ENCODE measurements at places on chromosomes 7 and 10.

GRCh38 chr10:89929282-89930026 is 228.1 kb downstream of the KIF20B start:
- H3K27me3 ChIP-seq: no peaks in the 10 kb centered on the region
- H3K4me1 ChIP-seq: no peaks in the 10 kb centered on the region
- H3K4me3 ChIP-seq: no peak overlapping the region
- H3K27ac ChIP-seq: no peak overlapping the region
- H3K36me3 ChIP-seq: no peaks in the 10 kb centered on the region
- DNase-seq: no peak

DNA sequence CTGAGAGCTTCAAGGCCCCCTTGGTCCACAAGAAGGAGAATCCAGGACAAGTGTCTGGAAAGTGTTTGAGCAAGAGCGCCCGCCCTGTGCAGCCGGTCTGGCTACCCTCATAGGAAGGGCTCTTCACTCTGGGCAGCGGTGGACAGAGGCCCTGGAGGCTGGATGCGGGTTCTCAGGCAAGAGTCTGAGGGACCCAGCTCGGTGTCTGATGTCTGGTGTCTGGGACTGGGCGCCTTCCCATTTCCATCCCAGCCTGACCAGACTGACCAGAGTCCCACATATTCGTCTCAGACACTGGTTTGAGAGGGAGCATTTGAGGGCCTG is 59.8 kb downstream of the HK1 start:
- peaks cover 85% of the 10 kb centered on the region for H3K4me1 ChIP-seq
- peak overlapping the region; percentile 35 for H3K4me3 ChIP-seq
- H3K36me3 ChIP-seq: peaks cover 9% of the 10 kb centered on the region
- H3K27me3 ChIP-seq: no peaks in the 10 kb centered on the region

DNA sequence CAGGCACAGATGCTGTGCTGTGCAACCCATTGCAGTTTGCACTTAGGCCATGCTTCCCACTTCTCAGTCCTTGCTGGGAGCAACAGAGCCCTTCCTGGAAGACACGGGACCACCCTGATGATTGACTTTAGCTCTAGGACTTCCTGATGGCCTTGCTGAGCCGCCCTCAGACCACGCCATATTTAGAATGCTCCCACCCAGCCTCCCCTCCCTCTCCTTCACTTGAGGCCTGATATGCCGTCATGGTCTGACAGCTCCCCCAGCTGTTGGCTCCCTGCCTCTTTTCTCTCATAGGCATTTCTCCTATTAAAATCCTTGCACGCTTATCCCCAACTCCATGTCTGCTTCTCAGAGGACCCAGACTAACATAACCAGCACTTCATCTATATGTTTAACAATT is 29.4 kb upstream of the GATAD1 start:
- no peaks in the 10 kb centered on the region for H3K36me3 ChIP-seq
- H3K27ac ChIP-seq: no peak overlapping the region
- H3K27me3 ChIP-seq: no peaks in the 10 kb centered on the region
- no peak overlapping the region for H3K4me3 ChIP-seq
- DNase-seq: peak; percentile 43

DNA sequence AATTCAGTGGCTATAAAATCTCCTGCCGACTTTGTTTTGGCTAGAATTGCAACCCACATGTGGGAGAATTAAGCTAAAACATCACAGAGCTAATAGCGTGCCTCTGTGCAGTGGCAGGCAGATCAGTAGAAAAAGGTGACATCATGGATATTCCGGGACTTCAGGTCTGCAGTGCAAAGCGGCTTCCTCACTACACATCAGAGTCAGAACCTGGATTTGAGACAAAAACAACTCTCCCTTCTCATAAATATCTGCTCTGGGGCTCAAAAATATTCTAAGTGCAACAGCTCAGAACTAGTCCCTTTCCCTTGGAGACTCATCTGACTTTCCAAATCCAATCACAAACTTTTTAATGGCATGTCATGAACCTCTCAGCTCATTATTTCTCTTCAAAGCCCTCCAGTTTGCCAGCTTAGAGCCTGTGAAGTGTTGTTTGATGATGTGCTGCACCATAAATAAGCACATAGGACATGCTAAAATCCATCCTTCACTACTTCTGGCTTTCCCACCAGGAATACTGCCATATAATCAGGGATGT is 337.1 kb downstream of the RNLS start:
- H3K27ac ChIP-seq: no peak overlapping the region
- H3K36me3 ChIP-seq: no peaks in the 10 kb centered on the region
- H3K4me3 ChIP-seq: no peak overlapping the region
- DNase-seq: no peak
- H3K4me1 ChIP-seq: peaks cover 4% of the 10 kb centered on the region

DNA sequence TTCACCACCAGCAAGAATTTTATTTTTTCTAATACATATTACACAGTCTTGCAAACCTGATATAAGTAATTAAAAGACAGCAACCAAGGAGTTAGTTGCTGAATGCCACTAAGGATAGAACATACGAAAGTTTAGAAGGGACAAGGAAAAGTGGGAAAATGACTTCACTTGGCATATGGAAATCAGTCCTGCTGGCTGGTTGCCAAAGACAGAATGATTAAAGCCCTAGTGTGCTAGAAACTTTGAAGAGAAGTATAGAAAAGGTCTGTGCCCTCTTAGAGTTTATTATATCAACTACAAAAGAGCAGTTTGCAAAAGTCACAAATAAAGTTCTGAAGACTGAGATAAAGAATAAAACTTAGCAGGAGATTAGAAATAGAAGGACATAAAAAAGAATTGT is 5.8 kb upstream of the YAE1 start:
- no peak for DNase-seq
- H3K27me3 ChIP-seq: no peaks in the 10 kb centered on the region
- H3K27ac ChIP-seq: no peak overlapping the region
- no peaks in the 10 kb centered on the region for H3K36me3 ChIP-seq

- no peak overlapping the region for H3K4me3 ChIP-seq
- H3K36me3 ChIP-seq: no peaks in the 10 kb centered on the region
- no peaks in the 10 kb centered on the region for H3K27me3 ChIP-seq
Observed at GRCh38 chr7:92650391-92650790, 60.2 kb upstream of the FAM133B start.

- peaks cover 4% of the 10 kb centered on the region for H3K4me1 ChIP-seq
- H3K27me3 ChIP-seq: no peaks in the 10 kb centered on the region
- no peak overlapping the region for H3K27ac ChIP-seq
Observed at GRCh38 chr7:8014399-8014798, 45.8 kb downstream of the GLCCI1 start.

GRCh38 chr10:15360566-15360965 is 10.5 kb downstream of the FAM171A1 start:
- no peak overlapping the region for H3K4me3 ChIP-seq
- H3K27ac ChIP-seq: no peak overlapping the region
- DNase-seq: no peak
- peaks cover 17% of the 10 kb centered on the region for H3K4me1 ChIP-seq
- no peaks in the 10 kb centered on the region for H3K27me3 ChIP-seq

DNA sequence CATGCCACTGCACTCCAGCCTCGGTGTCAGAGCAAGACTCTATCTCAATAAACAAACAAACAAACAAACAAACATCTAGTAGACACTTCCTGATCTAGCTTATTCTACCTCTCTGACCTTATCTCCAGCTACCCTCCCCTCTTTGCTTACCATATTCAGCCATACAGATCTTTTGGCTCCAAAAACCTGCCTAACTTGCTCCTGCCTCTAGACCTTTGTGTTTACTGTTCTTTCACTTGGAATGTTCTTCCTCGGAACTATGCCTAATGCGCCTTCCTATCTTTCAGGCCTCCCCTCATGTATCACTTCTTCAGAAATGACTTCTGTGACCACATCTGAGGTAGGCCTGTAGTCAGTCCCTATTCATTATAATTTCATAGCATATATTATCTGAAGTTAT is 20.3 kb upstream of the WNT8B start:
- H3K36me3 ChIP-seq: no peaks in the 10 kb centered on the region
- H3K27me3 ChIP-seq: peaks cover 36% of the 10 kb centered on the region
- DNase-seq: no peak
- H3K4me1 ChIP-seq: no peaks in the 10 kb centered on the region

- DNase-seq: no peak
- peaks cover 7% of the 10 kb centered on the region for H3K4me1 ChIP-seq
- no peak overlapping the region for H3K27ac ChIP-seq
- no peaks in the 10 kb centered on the region for H3K27me3 ChIP-seq
Observed at GRCh38 chr10:21468086-21468485, 57.4 kb downstream of the SKIDA1 start.

DNA sequence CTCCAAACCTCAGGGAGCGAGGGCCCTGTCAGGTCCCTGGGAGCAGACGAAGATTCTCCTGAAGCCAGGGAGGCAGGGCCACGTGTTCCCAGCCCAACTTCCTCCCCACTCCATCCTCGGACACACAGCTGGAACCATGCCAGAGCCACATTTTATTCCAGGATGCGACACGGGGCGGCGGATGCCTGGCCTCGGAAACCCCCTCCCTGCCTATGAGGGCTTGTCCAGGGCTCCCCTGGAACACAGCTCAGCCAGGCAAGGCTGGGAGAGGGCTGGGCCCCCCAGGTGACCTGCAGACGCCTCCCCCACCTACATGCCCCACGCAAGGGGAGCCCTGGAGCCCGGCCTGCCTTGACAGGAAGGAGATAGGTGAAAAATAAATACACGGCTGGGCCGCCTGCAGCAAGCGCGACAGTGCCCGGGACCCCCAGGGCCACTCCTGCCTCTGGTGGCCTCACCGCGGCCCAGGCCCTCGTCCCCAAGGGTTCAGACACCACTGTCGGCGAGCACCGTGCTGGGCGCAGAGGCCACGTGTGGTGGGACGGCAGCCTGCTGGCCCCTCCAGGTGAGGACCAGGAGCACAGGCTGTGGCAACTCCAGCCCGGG is 21.5 kb downstream of the GET4 start:
- no peaks in the 10 kb centered on the region for H3K4me1 ChIP-seq
- H3K27me3 ChIP-seq: peaks cover 4% of the 10 kb centered on the region
- no peak overlapping the region for H3K27ac ChIP-seq
- H3K36me3 ChIP-seq: peaks cover 30% of the 10 kb centered on the region

DNA sequence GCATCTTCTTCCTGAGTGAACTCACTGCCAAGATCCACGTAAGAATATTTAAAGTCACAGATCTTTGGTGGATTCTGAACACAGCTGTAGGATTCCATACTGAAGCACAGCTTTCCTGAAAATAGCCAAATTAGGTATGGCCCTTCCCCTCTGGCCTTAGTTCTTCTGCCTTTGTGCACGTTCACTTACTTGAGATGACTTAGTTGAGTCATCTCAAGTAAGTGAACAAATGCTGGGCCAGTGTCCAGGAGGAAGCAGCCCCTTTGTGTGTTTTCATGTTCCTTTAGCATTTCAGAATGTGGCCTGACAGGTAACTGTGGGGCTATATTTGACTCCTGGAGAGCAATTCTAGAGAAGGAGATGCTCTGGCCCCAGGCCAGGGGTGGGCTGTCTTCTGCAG is 51.5 kb downstream of the CCNY start:
- H3K27ac ChIP-seq: no peak overlapping the region
- H3K4me3 ChIP-seq: no peak overlapping the region
- peaks cover 47% of the 10 kb centered on the region for H3K4me1 ChIP-seq
- H3K27me3 ChIP-seq: no peaks in the 10 kb centered on the region

DNA sequence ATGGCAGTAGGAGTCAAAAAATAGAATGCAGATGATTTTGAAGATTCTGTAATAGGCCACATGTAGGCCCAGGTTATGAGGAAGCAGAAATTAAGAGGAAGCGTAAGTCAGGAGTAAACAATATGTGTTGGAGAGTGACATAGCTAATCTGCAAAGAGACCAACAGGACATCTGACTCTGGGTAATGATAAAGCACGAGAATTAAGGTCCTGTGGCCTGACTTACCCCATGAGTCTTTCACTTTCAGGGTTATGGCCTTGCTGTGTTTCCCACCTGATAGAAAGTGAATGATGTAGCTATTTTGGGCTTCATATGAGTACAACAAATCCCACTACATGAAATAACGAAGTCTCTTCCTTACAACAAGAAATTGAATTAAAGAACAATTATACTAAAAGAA is 393.0 kb downstream of the MAGI2 start:
- H3K27ac ChIP-seq: no peak overlapping the region
- H3K27me3 ChIP-seq: no peaks in the 10 kb centered on the region
- H3K4me1 ChIP-seq: 0 out of 2 replicates have a peak, but pooled peaks cover 2% of the 10 kb centered on the region
- no peak overlapping the region for H3K4me3 ChIP-seq

Data from WTC11 (cell line).